ENCODE measurements at places on chromosomes 13 and 19.

DNA sequence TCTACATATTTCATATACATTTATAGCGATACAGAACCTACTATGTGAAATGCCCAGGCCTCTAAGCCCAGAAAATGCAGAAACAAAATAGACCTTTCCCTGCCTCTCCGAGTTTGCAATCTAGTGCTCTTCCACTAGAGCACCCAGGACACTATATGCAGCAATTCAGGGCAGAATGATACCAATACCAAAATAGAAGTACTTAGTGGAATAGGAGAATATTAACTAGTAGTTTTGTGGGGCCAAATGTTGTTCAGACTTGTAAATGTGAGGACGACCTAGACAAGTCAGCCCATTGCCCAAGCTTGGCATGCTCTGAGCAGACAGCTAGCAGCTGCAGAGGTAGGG lies 35.8 kb upstream of the FLT1 start:
- no peak for DNase-seq

DNA sequence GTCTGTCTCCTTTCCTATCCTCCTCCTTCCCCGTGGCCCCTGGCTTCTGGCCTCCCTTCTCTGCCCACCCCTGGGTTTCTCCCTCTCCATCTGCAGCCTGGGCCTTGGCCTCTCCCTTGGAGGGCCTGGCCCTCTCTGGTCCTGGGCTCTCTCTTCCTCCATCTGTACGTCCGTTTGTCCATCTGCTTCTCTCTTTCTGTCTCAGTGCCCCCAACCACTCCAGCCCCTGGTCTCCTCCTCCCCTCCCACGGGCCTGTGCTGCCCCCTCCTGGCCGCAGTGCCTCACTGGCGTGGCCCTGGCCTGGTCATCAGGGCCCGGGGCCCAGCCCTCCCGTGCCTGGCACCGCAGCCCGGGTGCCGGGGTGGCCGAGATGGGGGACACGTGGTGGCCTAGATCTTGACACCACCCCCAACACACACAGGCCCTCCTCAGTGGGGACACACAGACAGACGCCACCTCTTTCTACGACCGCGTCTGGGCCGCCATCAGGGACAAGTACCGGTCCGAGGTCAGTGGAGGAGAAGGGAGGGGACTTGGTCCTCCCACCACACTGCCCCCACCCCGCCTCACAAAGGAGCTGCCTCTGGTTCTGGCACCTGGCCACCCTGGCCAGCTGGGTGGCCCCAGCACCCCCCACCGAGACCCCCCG lies 11.3 kb downstream of the PRKCSH start:
- DNase-seq = no peak

GRCh38 chr19:18437491-18438330 lies at the start of gene ISYNA1:
Gene ISYNA1, minus strand, starts transcription at chr19:18438133. Its CDS starts 154 bp downstream, at chr19:18437979.
- DNase-seq = peak; percentile 69

- no peak for DNase-seq
Measured at GRCh38 chr19:3792114-3792513, 5.9 kb upstream of the MATK start.

- DNase-seq = no peak
Measured at GRCh38 chr13:46982856-46983582, 86.2 kb upstream of the HTR2A start.
